Stimulated activated CD4-positive, alpha-beta T cell treated with anti-CD3 and anti-CD28 coated beads, Interleukin-15, amount 100 ng/mL, for 1 hour (primary cell): ENCODE measurements at places on chromosomes 7 and 10.

DNA sequence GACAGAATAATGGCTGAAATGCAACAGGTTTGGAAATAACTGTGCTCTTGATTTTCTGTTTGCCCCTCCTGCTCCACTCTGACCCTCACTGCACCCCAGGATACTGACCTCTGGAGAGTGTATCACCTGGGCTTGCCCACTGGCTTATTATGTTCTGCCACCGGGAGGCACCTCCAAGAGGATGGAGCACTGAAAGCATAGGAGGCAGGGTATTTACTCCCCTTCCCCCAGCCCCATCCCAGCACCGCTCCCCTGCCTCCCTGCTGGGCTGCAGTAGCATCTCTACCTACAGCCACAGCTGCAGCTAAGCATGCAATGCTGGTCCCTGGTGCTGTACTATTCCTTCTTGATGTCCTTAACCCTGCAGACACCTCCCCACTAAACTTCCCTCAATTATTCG is 26.4 kb downstream of the RAB11FIP2 start:
- DNase-seq, result no peak

DNA sequence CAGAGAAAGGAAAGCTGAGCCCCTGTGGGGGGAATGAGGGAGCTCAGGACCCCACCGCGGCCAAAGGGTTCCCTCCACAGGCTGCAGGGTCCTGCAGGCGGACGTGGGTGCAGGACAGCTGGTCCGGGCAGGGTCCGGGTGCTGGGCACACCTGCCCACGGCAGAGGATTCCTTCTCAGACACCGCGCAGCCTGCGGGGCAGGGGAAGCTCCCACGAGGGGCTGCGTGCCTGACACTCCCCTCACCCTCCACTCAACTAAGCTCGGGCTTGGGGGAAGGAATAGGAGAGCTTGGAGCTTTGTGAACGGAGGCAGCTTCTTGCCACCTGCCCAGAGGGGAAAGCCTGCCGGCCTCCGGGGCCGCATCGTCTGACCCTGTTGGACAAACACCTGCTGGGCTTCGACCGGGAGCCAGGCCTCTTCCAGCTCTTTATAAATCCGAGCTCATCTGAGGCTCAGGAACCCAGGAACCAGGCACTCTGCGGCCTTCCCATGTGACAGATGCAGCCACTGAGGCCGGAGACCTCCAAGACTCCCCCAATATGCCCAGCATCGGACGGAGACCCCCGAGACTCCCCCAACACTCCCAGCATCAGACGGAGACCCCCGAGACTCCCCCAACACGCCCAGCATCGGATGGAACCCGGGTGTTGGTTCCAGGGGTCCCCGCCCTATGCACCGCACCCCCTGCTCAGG is 97.3 kb downstream of the PDGFA start:
- no peak for DNase-seq

GRCh38 chr7:8585591-8585990 is 152.2 kb downstream of the NXPH1 start:
- no peak for DNase-seq

GRCh38 chr7:91039033-91039432 is 225.2 kb upstream of the FZD1 start:
- no peak for DNase-seq

DNA sequence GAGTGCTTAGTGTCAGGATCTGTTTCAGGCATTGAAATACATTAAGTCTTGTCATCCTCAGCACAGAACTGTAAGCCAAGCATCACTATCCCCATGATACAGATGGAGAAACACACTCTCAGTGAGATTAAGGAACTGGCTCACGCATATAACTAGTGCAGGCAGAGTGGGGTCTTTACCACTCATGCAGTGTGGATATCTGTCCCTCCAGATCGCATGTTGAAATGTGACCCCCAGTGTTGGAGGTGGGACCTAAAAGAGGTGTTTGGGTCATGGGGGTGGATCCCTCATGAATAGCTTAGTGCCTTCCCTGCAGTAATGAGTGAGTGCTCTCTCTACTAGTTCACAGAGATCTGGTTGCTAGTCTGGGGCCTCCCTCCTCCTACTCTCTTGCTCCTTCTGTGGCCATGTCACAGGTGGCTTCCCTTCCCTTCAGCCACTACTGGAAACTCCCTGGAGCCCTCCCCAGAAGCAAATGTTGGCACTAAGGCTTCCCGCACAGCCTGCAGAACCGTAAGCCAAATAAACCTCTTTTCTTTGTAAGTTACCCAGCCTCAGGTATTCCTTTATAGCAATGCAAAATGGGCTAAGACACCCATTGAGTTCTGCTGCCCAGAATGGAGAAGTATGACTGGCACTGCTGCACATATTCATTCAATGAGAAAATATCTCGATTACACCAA is 31.8 kb upstream of the MSMB start:
- DNase-seq, result no peak

- no peak for DNase-seq
These were observed 600 bp upstream of the DBNL start for GRCh38 chr7:44043902-44044301.

- DNase-seq, result no peak
These were observed 1.0 kb upstream of the ENO4 start for GRCh38 chr10:116848032-116848943.

- no peak for DNase-seq
These were observed 64.0 kb downstream of the INPP5A start for GRCh38 chr10:132601567-132601966.

GRCh38 chr7:121503039-121503438 is 106.9 kb upstream of the FAM3C start:
- no peak for DNase-seq

DNA sequence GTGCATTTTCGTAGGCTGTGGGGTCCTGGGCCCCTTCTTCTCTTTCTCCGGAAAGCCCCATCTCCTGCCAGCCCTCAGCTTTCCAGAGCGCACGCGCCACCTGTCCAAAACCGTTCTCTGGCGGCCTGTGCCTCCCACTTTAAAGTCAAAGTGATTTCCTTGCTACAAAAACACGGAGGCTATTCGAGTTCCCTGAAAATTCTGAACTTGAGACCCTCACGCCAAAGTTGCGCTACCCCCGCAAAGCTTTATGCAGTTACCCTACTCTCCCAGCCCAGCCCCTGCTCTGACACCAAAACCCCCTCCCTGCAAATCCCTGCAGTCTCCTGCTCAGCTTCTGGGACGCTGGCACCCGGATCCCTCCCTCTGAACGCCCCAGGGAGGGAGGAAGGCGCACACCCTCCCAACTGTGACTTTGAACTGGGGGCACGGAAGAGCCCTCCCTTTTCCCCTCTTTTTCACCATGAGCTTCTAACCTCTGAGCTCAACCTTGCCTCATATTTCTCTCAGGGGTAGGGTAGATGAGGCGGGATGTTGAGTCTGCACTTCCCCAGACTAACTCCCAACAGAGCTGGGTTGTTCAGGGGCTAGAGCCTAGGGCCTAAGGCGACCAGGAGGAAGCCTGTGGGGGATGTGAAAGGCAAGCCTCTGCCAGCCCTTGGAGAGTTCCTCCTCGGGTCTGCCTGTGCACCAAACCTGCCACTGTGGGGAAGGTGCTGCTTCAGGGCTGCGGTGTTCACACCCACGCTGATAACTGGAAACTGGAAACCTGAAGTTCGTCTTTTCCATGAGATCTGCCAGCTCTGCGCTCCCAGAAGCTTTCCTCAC is 2.7 kb upstream of the PAX4 start:
- no peak for DNase-seq

DNA sequence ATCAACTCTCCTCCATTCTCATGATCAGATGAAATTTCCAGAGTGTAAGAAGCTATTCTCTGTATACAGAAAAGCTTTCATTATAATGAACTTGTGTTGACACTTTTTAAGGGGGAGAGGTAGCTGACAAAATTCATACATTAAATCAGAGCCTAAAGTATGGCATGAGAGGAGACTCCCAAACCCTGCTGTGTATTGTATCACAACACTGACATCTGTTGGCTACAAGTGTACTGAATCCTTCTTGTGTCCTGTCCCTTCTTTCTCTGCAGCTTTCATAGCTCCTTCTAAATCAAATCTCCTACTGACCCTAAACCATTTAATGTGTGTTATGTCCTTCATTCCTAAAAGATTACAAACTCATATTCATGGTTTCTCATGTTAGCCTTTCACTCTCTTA is 70.9 kb downstream of the GCC1 start:
- DNase-seq, result no peak

GRCh38 chr7:39733881-39734632 is 110.7 kb downstream of the RALA start:
- no peak for DNase-seq

- no peak for DNase-seq
These were observed 73.4 kb downstream of the SORCS1 start for GRCh38 chr10:107091126-107091525.

- DNase-seq, result no peak
These were observed 856 bp downstream of the SSMEM1 start for GRCh38 chr7:130208516-130208915.

DNA sequence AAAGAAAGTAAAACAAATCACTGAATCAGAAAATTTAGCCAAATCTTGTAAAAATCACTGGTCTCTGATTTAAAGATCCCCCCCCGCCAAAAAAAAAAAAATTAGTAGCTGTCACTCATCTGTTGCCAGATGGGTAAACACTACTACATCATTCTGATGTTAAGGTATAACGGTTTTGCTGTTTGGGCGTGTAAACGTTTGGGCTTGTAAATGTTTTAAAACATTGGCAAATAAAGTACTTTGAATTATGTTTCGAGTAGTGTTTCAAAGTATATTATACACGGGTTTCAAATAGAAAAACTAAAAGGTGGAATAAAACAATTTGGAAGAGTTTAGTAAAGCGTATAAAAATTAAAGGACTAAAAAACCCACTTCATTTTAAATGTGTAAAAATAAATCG is 1.5 kb downstream of the TMEM229A start:
- DNase-seq, result no peak

GRCh38 chr10:122102146-122102868 is 113.3 kb downstream of the TACC2 start:
- DNase-seq, result no peak

DNA sequence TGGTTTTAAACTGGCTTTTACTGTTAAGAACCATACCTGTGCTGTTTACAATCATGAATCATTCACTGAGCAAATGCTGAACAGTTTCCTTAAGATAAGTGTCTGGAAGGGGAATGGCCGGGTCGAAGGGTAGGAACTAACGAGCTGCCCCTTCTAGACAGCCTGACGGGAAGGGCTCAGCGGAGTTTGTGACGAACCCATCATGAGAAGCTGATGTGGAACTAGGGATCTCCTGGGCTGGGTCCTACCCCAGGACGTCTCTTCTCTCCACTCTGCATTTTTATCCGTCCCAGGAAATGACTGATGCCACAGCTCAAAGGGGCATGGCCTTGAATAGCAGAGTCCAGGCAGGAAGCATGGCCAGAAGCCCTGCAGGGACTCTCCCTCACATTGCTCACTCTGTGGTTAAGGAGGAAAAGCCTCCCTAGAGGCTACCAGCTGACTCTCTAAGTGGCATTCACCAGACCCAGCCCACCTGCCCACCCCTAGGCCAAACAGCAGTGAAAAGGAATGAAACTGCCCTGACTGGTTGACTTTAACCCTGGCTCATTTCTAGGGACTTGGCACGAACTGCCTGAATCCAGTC is 112.0 kb downstream of the PFKFB3 start:
- no peak for DNase-seq

- no peak for DNase-seq
These were observed 2.5 kb downstream of the GRK5 start for GRCh38 chr10:119209736-119210355.
